ENCODE measurements at places on chromosomes 2 and 18.

- no peak for DNase-seq
Measured at GRCh38 chr2:127771756-127772155, 39.2 kb downstream of the WDR33 start.

DNA sequence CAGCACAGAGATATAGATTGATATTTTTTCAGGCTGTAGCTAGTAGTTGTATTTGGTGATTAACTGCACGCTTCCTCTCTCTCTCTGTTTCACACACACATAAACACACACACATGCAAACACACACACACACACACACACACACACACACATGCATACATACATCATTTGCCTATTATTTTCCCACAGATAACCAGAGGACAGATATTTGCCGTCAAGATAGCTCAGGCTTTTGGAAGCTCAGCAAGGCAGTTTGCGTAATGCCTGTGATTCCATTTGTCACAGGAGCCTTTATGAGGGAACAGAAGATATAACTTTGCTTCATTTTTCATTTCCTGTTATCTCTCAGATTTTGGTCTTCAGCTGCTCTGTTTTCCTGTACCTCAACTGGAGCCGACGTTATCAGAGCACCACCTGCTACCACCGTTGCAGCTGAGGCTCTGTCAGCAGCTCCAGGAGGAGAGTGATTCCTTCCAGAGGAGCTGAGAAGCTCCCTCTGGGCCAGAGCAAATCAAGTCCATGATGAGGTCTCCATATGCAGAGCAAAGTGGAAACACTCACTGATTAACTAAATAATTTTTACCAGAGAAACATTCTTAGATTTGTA lies 341.9 kb upstream of the PIK3C3 start:
- no peak for DNase-seq

DNA sequence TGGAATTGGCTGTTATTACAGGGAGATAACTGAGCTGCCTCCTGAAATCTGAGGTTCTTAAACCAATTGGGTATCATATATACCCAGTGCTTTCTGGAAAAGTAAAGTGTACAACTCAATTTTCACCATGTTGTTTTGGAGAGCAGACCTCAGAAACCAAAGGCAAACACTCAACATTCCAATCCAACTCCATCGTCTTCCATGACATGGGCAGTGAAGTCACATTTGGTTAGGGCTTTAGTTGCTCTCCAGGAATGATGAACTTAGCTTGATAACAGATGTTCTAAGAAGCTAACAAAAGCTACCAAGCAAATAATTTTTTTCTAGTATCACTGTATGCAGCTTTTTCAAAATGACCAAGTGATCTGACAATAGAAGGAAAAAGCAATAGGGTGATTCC lies 107.0 kb upstream of the SLC35G4 start:
- DNase-seq, result no peak

GRCh38 chr18:77052297-77052982 lies 80.1 kb downstream of the MBP start:
- no peak for DNase-seq

GRCh38 chr18:245282-245847 lies 22.5 kb downstream of the THOC1 start:
- DNase-seq, result peak; percentile 20

DNA sequence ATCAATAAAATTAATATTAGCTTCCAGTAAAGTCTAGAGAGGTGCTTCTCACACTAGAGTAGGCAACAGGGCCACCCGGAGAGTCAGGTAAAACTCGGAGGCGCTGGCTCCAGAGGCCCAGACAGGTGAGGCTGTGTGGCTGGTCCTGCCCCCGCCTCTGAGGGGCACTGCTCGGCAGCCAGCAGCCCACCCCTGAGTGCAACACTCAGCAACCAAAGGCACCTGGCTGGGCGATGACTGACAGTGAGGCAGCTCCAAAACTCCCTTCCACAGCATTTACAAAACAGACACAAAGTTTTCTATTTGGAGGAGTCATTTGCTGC lies 138.8 kb upstream of the ID2 start:
- DNase-seq, result no peak
